ENCODE measurements at places on chromosomes 1 and 21. TPM values are rescaled to one million over a fixed set of nuclear protein-coding genes. Genes with fewer than 3 reads are reported as not detected.

KCNA2 gene
- 0.05 TPM for total RNA-seq

DNA sequence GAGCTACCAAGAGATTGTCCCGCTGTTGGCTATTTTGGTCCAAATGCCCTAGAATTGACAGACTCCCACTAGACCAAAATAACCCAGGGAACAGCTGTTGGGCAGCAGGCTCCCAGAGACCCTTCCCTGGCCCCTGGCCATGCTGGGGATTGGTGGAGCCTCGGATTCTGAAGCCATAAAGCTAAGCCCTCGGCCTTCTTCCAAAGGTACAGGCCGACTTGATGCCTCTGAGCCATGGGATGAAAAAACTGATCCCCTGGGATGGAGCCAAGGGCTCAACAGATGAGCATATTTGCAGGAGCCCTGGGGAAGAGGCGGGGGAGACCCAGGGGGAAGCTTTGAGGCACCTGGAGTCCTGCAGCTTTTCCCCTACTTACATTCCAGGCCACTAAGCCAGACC lies 1.0 kb upstream of the LRRC38 start:
- DNase-seq = no peak

DNA sequence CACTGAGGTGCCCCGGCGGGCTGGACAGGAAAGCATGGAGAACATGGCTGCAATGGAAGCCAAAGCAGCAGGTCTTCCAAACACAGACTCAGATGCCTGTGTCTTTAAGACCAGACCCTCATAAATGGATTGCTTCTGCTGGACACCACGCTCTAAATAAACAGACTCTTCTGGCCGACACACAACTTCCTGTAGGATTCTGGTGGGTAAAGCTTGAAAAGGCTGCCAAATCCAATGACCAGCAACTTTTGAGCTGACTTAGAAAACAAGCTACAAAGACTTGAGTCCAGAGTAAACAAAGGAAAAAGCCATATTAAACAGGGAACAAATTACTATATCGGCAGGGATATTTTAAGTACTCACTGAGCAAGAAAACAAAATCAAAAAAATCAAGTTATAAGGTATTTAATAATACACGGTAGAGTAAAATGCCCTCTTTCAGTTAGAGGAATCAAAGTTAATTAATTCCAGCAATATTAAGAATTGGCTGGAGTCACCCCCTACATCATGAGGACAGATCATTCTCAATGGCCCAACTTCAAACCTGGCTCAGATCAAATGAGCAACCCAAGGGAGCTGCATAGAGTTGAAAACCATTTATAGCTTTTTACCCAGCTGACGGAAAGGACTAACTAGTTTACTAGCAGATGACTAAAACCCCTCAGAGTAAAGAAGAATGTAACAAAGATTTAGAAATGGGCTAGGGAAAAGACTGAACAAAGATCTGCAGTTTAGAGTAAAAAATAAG lies 102.4 kb downstream of the TGFBR3 start:
- DNase-seq = no peak

DNA sequence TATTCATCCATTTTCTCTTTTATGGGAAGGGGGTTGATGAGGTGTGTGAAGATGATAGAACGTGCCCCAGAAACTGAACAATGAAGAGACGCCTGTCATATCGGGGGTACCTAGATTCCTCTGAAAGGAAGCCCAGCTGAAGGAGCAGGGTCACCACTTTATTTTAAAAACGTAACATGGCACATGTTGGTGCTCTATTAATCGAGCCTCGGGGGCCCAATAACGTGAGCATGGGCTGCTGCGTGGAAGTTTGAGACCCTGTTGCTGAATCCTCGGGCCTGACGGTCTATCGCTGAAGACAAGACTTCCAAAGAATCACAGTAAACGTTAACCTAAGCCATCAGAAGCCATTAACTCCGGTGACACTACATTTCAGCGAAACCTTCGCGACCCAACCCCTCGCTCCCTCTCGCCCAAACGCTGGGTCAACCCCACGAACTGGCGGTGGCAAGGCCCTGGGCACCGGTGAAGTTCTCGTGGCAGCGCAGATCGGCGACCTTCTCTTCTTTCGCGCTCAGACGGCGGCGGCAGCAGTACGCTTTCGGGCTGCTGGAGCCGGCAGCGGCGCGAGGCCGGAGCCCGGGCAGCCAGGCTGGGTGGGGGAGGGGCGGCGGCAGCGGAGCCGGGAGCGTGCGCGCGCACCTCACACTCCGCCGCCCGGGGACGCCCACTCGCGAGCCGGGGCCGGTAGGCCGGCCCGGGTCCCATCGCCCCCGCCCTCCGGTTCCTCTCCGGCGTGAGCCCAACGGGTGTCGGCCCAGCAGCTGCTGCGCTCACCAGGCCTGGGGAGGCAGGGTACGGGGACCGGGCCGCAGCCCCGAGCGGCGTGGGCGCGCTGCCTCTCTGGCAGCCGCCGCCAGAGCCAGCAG lies 838 bp upstream of the MAN1A2 start:
- peak; percentile 85 for DNase-seq

ITPKB gene
- total RNA-seq = 9.8 TPM

DNA sequence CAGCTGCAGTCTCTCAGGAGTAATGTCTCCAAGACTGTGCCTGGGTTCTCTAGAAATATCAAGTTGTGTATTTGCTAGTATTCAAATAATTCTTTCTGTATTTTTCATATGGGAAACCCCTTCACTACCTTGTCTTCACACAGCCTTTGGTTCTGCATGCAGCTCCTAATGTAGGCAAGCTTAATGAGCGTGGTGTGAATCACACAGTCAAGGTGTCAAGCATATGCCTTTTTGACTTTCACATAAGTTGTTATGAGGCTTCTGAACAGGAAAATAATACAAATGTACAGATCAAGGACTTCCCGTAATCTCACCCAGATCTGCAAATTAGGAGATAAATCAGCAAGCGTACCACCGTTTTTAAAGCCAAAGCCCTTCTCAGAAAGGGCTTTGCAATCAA lies at the start of gene FCRL3:
Gene FCRL3, minus strand, starts transcription at position 38 of the 400 bp plus-strand sequence. CDS start 280 bp downstream, outside the sequence.
- DNase-seq = no peak

GRCh38 chr1:213397638-213398037 lies 346.6 kb downstream of the RPS6KC1 start:
- DNase-seq = no peak

ATAD3B gene
- total RNA-seq = 42.0 TPM

DNA sequence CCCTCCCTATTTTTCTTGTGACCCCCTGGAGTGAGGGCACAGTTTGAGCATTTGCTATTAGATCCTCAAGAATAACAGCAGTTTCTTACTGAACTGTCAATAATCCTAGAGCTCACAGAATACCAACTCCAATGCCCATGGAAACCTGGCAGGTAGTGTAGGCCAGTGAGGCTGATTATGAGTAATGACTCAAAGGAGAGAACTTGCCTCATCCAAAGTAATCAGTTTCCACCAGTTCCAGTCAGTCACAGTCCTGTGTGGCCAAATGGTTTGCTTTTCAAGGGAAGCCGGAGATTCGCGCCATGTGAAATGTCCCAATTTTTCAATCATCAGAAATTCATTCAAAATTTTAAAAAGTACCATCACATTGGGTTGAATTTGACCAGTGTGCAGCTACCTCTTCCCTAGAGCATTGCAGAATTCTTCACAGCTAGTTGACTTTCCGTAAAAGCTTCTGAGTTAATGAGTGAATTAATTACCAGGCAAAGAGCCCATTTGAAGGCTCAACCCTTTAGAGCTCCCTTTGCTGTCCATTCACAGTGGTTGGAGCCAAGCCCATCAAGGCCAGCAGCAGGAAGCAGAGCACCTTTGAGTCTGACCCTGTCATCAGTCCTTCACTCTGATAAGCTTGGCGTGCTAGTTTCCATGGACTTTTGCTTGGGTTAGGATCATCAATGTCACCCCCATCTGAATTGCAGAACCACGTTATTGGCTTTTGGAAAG lies 170.3 kb downstream of the KAZN start:
- DNase-seq = no peak

DNA sequence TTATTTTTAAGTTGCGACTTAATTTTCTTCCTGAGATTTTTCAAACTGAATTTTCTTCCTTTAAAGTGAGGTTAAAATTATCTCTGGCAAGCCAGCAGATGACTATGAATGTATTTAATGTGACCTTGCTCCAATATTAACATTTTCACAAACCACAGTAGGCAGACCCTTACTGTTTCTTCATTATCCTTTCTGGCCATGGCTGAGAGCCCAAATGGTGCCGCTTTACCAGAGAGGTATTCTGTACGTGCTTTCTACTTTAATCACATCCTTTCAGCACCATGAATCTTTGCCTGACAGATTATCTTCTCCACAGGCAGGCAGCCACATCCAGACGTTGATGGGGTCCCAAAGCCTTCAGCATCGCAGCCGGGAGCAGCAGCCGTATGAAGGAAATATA lies 129.6 kb downstream of the LRRC40 start:
- DNase-seq = no peak

- no peak for DNase-seq
These were observed 390.6 kb downstream of the PTPRC start for GRCh38 chr1:199029401-199029800.

DNA sequence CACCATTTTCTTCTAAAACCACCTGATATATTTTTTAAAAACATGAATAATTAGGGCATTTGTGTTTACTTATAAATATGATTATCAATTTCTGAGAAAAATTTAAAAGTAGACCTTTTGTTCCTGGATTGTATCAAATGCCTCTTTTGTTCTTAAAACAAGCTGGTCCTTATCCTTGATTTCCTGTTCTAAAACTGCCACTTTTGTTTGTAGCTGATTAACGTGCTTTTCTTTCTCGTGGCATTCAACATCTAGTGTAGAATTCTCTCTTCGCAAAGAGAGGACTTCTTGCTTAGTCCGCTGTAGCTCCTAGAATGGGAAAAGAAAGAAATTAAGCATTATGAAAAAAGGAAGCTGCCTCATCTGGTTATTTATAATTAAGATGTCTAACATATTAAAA lies 25.0 kb downstream of the SASS6 start:
- no peak for DNase-seq

Data from progenitor cell of endocrine pancreas (in vitro differentiated cells).